PC-9 (cell line): ENCODE measurements at places on chromosomes 13 and 19. TPM values are rescaled to one million over a fixed set of nuclear protein-coding genes. Genes with fewer than 3 reads are reported as not detected.

DNA sequence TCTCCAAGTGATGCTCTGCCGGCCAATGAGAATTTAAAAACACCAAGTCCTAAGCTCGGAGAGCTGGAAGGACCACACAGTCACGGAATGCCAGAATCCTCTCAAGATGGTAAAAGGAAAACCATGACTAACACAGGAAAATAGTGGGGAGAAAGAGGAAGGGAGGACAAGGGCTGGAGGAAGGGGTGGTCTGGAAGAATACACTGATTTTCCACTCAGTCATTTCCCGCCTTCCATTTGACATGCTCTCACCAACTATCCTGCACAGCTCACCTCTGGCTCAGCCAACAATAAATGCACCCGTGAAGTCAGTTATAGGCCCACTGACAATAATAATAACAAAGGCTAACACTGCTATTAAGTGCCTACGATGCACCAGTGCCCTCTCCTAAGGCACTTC lies 31.5 kb downstream of the SLC7A1 start:
- H3K4me3 ChIP-seq: no peak overlapping the region
- H3K27me3 ChIP-seq: no peaks in the 10 kb centered on the region
- no peak overlapping the region for H3K27ac ChIP-seq
- no peak for DNase-seq
- H3K4me1 ChIP-seq: no peaks in the 10 kb centered on the region

DNA sequence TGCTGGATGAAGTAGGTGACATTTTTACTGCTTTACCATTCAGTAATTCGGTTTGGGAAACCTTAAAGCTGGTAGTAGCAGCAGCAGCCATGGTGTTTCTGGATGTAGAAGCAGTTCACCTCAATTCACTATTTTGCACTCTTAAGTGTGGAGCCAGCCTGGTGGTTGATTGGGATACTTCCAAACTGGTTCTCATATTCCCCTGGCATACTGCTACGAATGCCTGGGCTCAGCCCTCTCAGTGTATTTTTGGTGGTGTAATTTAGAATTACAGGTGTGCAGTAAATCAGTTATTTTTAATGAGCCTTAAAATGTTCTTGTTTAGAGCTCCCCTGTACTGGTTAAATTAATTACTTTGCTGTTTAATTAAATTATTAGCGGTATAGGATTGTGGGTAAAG lies 12.4 kb downstream of the HNRNPM start:
- H3K27ac ChIP-seq: no peak overlapping the region
- H3K4me3 ChIP-seq: no peak overlapping the region
- no peak for DNase-seq
- H3K4me1 ChIP-seq: peaks cover 41% of the 10 kb centered on the region
- H3K36me3 ChIP-seq: peaks cover 41% of the 10 kb centered on the region
- no peaks in the 10 kb centered on the region for H3K27me3 ChIP-seq

- H3K36me3 ChIP-seq: no peaks in the 10 kb centered on the region
- no peaks in the 10 kb centered on the region for H3K27me3 ChIP-seq
- peak overlapping the region; percentile 63 for H3K27ac ChIP-seq
- H3K4me1 ChIP-seq: peaks cover 11% of the 10 kb centered on the region
Measured at GRCh38 chr13:49314344-49314882, 66.7 kb downstream of the CDADC1 start.

DNA sequence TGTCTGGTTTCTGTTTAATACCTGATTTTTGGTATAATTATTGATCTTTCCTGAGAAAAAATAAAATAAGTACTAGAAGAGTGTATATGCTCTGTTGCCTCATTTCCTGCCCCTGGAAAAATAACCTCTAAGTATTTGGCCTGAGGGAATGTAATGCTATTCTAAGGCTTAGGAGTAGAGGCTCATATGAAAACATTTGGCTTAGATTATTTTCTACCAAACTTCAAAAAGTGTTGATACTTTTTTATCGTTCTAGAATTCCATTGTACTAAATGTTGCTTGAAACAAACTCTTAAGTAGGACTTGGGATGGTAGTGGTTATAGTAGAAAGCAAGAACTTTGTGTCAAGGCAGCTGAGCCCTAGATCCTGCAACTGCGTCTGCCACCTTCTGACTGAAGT lies 57.8 kb downstream of the COG3 start:
- H3K27ac ChIP-seq: no peak overlapping the region
- no peaks in the 10 kb centered on the region for H3K27me3 ChIP-seq
- peaks cover 57% of the 10 kb centered on the region for H3K36me3 ChIP-seq

- H3K36me3 ChIP-seq: no peaks in the 10 kb centered on the region
- H3K4me3 ChIP-seq: no peak overlapping the region
- H3K4me1 ChIP-seq: peaks cover 6% of the 10 kb centered on the region; the same call in 1 of the 2 replicates
- no peak for DNase-seq
Measured at GRCh38 chr19:35045667-35046300, 4.3 kb downstream of the HPN start.

DNA sequence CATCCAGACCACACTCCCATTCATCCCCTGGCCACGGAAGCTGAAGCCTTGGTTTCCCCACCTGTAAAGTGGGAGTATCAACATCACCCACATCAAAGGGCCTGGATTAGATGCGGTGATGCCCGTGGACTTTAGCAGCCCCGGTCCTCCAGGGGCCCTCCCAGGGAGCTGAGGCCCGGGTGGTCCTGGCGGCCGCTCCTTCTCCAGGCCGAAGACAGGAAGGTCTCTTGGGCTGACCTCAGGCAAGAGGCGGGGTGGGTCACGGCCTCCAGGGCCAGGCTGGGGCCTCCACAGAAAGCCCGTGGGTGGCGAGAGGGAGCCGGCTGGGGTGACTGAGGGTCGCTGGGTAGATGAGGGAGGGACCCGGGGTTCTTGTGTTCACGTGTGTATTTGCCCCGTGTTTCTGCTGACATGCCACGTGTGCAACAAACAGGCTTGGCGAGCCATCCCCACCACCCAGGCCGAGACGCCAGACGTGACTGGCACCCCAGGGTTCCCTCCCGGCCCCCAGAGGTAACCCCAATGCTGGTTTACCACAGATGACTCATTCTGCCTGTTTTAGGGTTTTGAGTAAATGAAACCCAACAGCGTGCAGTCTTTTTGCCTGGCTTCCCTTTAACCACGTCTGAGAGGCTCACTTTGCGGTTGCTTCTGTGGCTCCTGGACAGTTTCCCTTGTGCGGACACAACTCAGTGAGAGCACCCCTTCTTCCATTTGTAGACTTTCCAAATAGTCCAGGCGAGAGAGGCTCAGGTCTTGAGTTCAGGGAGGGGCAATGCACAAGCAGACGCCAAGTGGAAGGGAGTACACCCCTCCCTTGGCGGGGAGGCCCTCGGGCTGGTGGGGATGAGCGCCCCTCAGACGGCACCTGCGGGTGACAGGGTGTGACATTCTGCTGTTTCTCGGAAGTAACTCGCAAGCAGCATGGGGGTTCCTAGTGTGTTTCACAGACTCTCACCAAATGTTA lies 42.9 kb downstream of the C13orf46 start:
- peaks cover 42% of the 10 kb centered on the region for H3K27me3 ChIP-seq
- DNase-seq: no peak
- no peaks in the 10 kb centered on the region for H3K36me3 ChIP-seq
- no peak overlapping the region for H3K4me3 ChIP-seq
- no peak overlapping the region for H3K27ac ChIP-seq

DNA sequence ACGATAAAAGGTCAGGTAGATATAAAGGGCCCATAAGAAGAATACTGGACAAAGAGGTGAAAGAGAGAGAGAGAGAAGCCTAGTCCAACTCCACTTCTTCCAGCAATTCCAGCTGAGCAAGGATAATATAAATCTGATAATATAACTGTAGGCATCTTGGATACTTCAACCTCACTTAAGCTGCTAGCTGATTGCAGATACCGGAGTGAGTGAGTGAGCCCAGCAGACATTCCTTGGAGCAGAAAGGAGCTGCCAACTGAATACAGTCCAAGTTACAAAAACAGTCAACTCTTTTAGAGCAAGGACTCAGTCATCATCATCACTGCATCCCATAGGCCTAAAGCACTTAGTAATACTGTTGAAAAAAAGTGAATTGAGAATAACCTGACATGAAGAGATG lies 387.6 kb downstream of the SLITRK6 start:
- no peak overlapping the region for H3K4me3 ChIP-seq
- no peaks in the 10 kb centered on the region for H3K27me3 ChIP-seq
- no peak overlapping the region for H3K27ac ChIP-seq
- H3K36me3 ChIP-seq: no peaks in the 10 kb centered on the region
- no peaks in the 10 kb centered on the region for H3K4me1 ChIP-seq
- no peak for DNase-seq

GRCh38 chr13:43482026-43482425 lies 304.7 kb downstream of the ENOX1 start:
- H3K4me1 ChIP-seq: no peaks in the 10 kb centered on the region
- no peaks in the 10 kb centered on the region for H3K27me3 ChIP-seq
- H3K27ac ChIP-seq: no peak overlapping the region
- no peaks in the 10 kb centered on the region for H3K36me3 ChIP-seq
- DNase-seq: no peak
- no peak overlapping the region for H3K4me3 ChIP-seq

DNA sequence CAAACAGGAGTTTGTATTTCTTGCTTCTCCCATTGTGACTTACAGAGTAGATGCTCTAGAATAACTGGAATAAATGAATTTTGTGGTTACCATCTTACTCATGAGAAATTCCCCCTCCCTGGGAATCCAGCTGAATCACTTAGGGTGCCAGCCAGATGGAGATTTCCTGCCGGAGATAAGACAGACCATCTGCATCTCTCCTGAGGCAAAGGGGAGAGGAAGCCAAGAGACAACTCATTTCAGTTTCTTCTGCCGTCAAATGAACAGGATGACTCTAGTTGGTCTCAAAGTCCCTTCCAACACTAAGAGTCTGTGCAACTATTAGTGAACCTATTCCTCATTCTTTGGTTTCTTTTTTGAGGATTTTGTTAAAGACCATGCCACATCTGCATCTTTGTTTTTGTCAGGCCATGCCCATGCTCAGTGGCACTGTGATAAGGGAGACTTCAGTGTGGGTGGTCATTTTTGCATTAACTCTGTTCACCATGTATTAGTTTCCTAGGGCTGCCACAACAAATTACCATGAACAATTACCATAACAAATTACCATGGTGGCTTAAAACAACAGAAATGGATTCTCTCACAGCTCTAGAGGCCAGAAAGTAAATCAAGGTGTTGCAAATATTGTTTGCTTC lies 112.8 kb downstream of the NDFIP2 start:
- no peaks in the 10 kb centered on the region for H3K27me3 ChIP-seq
- H3K36me3 ChIP-seq: no peaks in the 10 kb centered on the region
- peaks cover 20% of the 10 kb centered on the region for H3K4me1 ChIP-seq
- no peak overlapping the region for H3K4me3 ChIP-seq

GRCh38 chr19:3137119-3137518 lies 1.3 kb downstream of the GNA15 start:
- no peaks in the 10 kb centered on the region for H3K27me3 ChIP-seq
- H3K4me1 ChIP-seq: peaks cover 6% of the 10 kb centered on the region; the same call in 1 of the 2 replicates
- no peak for DNase-seq
- peak overlapping the region; percentile 68 for H3K4me3 ChIP-seq
- H3K36me3 ChIP-seq: no peaks in the 10 kb centered on the region

GRCh38 chr13:34124666-34125306 lies 306.8 kb downstream of the RFC3 start:
- H3K27ac ChIP-seq: no peak overlapping the region
- H3K4me1 ChIP-seq: no peaks in the 10 kb centered on the region; the same call in 1 of the 2 replicates
- H3K4me3 ChIP-seq: no peak overlapping the region
- DNase-seq: no peak
- H3K27me3 ChIP-seq: no peaks in the 10 kb centered on the region
- no peaks in the 10 kb centered on the region for H3K36me3 ChIP-seq

DNA sequence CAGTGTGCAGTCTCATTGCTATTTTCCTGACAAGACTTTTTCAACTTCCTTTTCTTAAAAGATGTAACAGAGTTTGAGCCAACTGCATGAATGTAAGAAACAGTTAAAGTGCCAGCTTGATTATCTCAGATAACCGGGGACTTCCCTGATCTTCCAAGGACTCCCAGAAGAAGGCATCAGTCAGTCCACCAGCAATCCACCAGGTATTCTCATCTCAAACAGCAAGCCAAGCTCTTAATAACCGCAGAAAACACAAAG lies 350.1 kb downstream of the LIG4 start:
- H3K27ac ChIP-seq: no peak overlapping the region
- no peak overlapping the region for H3K4me3 ChIP-seq
- no peaks in the 10 kb centered on the region for H3K4me1 ChIP-seq
- H3K36me3 ChIP-seq: no peaks in the 10 kb centered on the region

GRCh38 chr19:16626796-16627192 lies 1.2 kb downstream of the MED26 start:
- peak overlapping the region; percentile 99 for H3K4me3 ChIP-seq
- no peaks in the 10 kb centered on the region for H3K27me3 ChIP-seq
- peaks cover 5% of the 10 kb centered on the region; the same call in 1 of the 2 replicates for H3K36me3 ChIP-seq
- H3K27ac ChIP-seq: no peak overlapping the region
- peak; percentile 7 for DNase-seq
- peaks cover 20% of the 10 kb centered on the region for H3K4me1 ChIP-seq

GRCh38 chr19:15248648-15249527 lies 16.6 kb upstream of the EPHX3 start:
- H3K4me3 ChIP-seq: no peak overlapping the region
- peak overlapping the region; percentile 38 for H3K27ac ChIP-seq
- peaks cover 39% of the 10 kb centered on the region for H3K4me1 ChIP-seq

- no peak for DNase-seq
- H3K4me1 ChIP-seq: no peaks in the 10 kb centered on the region
- H3K27me3 ChIP-seq: no peaks in the 10 kb centered on the region
Measured at GRCh38 chr13:77919246-77919920, 752 bp upstream of the EDNRB start.

DNA sequence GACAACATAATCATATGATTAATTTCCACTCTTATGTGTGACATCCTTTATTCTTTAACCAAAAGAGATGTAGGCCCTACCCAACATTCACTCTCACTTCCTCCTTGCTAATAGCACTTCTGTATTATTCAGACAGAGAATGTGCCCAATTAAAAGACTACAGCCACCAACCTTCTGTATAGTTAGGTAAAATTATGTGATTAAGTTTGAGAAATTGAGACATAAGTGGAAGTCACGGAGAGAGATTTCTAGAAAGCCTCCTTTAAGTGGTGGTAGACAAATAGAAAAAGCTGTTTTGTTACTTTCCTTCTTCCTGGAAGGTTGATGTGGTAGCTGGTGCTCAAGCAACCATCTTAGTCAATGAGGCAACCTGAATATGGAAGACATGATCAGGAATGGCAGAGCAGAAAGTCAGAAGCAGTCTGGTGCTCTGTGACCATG lies 14.8 kb downstream of the EPSTI1 start:
- no peaks in the 10 kb centered on the region for H3K27me3 ChIP-seq
- no peak overlapping the region for H3K27ac ChIP-seq
- DNase-seq: no peak
- H3K36me3 ChIP-seq: no peaks in the 10 kb centered on the region
- H3K4me3 ChIP-seq: no peak overlapping the region

The MISP gene
- total RNA-seq: 91.6 and 101 TPM in 2 replicates

The SHC2 gene
- total RNA-seq: 0.70 and 0.73 TPM in 2 replicates

The FFAR3 gene
- not detected in 2 replicates for total RNA-seq

The CRX gene
- total RNA-seq: not detected in 2 replicates

The ZNF208 gene
- not detected in 2 replicates for total RNA-seq

The TEX26 gene
- not detected in 2 replicates for total RNA-seq
